ENCODE measurements at places on chromosomes 13 and 19.

DNA sequence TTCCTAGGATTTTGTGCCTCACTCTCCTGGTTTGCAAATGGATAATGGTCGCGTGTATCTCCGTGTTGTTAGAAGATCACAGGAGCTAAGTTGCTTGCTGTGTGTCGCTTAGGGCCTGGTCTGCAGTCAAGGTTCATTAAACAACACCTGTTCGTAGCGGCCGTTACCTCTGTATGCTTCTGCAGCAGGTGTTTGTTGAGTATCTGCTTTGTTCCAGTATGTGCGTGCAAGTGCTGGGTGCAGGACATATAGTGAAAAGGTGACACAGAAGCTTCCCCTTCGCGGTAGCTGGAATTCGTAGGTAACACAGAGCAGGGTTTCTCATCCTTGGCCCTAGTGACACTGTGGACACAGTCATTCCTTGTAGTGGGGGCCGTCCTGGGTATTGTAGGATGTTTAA lies 5.4 kb downstream of the MED25 start:
- peak; percentile 95 for DNase-seq

DNA sequence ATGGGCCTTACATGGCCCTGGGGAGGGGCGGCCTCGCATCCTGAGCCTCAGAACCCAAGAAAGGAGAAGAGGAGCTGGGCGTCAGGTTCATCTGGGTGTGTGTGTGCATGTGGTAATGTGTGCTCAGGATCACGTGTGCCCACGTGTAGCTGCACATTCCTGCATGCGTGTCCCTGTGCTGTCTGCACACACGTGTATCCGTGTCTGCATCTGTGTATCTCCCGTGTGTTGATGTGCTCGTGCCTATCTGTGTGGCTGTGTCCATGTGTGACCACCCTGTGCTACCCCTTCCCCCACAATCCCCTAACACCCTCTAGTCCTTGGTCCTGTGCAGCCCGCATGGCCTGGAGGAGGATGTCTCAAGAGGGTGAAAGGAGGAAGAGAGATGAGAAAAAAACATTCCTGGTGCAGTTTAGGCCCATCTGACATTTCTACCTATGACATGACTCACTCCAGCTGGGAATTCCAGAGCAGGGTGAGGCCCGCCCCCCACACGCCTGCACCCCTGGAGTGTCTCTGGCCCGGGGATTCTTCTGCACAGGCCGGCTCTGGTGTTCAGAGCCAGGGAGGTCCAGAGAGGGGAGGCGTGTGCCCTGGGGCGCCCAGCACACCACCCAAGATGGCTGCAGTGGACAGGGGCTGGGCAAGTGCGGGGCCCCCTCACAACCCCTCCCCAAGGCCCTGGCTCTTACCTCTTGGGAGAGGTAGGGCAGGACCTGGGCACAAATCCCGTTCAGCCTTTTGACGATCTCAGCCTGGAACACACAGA lies 7.1 kb downstream of the TLE5 start:
- DNase-seq, result no peak

DNA sequence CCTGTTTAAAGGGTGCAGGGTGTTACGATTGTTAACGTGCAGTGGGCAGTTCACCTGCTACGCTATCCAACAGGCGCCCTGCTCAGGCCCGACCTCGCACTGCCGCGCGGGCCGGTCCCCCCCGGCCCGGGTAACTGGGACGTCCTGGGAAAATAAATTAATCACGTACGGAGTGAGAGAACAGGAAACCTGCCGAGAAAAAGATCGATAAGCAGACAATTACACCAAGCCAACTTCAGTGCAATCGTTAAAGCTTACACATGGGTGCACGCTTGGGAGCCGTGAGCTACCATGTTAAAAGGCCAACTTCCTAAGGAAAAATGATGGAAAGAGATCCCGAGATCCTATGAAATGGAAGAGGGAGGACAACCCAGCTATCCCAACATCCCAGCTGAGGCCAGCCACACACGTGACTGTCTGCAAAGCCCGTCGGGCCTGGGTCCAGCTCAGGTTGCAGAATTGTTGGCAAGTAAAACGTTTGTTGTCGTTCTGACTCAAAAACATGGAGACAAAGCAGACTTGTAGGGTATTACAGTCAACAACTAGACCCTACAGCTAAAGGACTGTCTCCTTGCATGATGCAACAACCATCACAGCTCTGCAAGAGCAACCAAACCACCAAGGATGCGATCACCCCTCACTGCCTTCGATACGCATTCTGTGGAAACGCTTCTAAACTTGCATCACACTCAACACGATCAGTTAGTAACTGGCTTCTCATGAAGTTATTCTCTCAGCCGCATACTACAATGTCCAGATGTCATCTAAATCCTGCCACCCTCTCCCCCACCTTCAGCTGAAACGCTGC lies 741 bp upstream of the TUBGCP3 start:
- DNase-seq, result no peak

- DNase-seq, result no peak
Measured at GRCh38 chr13:77353995-77354394, 27.1 kb upstream of the MYCBP2 start.

All from NCI-H2029 treated with DMSO at 0.1 percent for 48 hours (cell line).